ENCODE measurements at places on chromosomes 11 and 22.

GRCh38 chr22:35307892-35308291 lies 8.2 kb downstream of the TOM1 start:
- DNase-seq: no peak

DNA sequence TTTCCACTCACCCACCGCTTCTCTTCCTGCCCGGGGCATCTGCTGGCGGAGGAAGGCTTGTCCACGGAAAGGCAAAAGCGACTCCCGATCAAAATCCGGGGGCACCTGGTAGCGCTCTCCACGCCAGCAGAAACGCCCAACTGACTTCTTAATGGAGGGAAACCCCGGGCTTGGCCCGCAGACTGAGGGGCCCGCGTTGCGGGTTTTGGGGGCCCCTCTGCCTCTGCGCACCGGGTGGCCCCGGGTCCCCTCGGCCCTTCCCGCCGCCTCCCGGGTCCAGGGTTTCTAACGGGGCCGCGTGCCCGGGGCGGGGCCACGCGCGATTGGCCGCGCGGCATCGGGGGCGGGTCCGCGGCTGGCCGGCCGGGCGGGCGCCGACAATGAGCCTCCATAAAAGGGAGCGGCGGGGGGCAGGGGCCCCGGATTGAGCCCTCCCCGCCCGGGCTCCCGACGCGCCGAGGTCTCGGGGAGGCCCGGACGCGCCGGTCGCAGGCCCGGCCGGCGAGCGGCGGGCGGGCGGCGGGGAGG lies at the start of gene SPINDOC:
Gene SPINDOC, plus strand, starts transcription at position 422 of the 528 bp plus-strand sequence. CDS start 231 bp downstream, outside the sequence.
- peak; percentile 98 for DNase-seq

DNA sequence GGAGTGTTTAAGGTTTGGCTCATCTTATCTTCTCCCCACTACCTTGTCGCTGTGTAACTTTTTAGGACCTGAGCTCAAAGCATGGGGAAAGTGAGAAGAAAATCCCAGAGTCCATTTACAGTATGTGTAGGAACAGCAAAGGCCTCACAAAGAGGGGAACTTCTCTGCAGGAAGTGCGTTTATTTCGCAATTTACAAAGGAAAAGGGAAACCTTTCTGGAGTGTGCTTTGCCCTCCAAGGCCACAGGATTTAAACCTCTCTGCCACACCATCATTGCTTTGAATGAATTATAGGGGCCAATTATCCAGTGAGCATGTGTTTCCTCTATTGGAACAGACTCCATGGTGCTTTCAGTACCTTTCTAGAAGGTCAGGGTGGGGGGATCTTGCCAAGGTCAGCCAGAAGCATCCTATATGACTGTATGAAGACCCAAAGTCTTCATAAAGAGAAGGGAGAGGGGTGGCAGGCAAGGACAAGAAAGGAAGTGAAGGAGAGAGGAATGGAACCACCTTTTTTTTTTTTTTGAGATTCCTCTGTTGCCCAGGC lies 68.1 kb upstream of the LMO2 start:
- no peak for DNase-seq

GRCh38 chr22:16970446-16970845 lies 37.6 kb downstream of the GAB4 start:
- DNase-seq: no peak

DNA sequence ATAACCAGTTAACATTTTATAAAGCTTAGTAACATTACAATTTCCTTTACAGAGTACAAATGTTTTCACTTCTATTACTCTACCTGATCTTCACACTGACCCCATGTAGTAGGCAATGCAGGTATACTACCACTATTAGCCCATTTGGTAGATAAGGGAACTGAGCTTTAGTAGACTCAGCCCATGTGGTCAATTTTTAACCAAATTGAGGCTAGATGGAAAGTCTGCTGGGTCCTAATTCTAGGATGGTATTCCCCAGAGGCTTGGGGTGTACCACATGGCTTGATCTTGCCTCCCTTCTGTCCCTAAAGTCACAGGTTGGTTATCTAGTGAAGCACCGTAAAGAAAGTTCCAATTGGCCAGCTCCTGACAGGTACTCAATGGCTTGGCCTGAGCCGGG lies 48.2 kb downstream of the NRXN2 start:
- DNase-seq: no peak

DNA sequence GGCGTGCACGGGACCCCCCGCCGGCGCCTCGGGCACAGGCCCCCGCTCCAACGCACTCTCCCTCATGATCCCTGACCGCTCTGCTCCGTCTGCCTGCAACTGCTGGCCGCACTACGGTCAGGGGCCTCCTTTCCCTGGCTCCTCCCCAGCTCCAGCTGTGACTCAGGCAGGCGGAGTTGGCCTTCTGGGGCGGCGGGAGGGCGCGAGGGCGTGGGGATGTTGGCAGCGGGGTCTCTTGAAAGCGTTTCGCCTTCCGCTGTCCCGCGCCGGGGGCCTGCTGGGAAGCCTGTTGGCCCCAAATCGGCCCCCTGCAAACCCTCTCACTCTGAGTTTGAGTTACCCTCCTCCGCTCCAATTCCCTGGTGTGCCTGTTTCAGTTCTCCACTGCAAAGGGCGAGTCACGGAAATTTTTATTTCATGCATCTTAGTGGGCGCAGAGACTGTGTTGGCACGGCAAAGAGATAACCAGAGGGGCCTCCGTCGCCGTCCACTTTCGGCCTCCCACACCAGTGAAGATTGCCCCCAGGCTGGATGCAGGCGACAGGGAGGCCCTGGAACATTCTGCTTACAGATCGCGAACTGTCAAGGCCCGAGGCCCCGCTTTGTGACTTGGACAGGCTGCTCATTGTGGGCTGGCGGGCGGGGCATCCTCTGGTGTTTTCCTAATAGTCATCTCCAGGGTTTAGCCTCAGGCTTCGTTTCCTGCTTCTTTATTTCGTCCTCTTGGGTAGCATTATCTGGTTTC lies at the start of gene CAVIN3:
Gene CAVIN3, minus strand, starts transcription at position 91 of the 745 bp plus-strand sequence. Its CDS starts 25 bp downstream, at position 66.
- DNase-seq: peak; percentile 78

GRCh38 chr11:67631411-67631810 lies 1.7 kb upstream of the NUDT8 start:
- no peak for DNase-seq

DNA sequence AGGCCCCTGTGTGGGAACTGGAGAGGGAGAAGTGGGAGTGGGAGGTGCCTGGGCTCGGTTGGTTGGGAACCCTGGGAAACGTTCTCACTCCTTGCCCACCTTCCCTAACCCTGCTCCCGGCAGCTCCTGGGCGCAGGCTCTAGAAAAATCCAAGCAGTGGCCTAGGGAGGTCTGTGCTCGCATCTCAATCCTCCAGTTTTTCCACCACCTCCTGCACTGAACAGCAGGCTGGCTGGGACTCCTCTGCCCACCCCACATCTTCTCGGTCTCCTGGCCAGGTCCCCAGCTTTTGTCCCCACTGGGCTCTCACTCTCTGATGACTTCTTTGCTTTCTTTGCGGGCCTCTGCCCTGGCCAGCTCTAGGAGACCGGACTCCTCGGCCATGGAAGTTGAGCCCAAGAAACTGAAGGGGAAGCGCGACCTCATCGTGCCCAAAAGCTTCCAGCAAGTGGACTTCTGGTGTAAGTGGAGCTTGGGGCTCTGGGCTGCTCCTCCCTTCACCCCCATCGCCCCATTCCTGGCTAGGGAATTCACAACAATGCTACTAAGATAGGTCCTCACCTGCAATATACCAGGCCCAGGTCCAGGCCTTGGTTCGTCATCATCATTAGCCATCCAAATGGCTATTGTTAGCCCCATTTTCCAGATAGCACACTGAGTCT lies 35.6 kb downstream of the PRDM11 start:
- no peak for DNase-seq

DNA sequence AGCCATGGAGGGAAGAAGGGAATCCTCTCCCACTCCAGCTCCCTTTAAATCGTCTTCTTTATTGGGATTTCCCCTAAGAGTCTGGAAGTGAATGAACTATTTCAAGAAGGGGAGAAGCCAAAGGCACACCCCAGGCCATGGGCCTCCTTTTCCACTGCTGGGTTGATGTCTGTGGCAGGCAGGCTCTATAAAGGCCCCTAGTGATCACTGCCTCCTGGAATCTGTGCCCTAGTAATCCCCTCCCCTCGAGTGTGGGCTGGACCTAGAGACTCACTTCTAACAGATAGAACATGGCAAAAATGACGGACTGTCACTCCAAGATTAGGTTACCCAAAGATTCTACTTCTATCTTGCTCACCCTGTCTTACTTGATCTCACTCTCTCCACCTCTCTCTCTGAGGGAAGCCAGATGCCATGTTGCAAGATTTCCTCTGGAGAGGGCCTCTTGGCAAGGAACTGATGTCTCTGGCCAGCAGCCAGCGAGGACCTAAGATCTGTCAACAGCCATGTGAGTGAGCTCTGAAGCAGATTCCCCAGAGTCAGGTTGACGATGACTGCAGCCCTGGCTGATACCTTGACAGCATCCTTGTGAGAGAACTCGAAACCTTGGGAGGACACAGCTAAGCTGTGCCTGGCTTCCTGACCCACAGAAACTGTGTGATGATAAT lies 444.8 kb downstream of the SOX6 start:
- no peak for DNase-seq

DNA sequence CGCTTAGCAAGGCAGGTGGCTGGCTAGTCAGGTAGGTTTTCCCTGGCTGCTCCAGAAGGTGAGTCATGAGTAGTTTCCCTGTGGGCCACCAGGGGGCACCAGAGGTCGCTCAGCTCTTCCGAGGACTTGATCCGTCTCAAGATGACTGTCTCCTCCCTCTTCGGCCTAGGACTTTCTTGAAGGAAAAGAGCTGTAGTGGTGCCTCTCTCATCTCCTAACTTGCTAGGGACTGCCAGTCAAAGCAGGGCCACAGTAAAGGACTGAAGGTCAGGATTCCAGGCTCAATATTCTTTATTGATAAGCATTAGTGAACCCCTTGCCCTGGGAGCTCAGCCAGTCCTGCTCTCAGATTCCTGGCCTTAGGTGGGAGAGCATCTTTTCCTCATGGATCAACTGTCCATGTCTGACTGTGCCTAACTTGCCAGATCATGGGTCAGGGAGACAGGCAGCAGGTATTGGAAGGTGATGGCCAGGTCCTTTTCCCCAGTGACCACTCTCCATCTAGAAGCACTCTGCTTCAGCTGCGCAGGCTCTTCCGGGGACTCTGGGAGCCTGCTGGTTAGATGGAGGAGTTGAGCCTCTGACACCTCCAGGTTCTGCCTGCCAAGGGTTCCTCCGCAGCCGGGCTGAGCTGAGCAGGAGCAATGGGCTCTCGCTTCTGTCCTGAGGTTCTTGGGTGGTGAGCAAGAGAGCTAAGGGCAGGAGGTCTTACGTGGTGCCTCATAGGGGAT lies 1.9 kb downstream of the POLD4 start:
- DNase-seq: peak; percentile 76

- no peak for DNase-seq
These were observed 13.7 kb downstream of the CYP2D6 start for GRCh38 chr22:42116848-42117424.

GRCh38 chr11:30131535-30131934 lies 99.3 kb upstream of the FSHB start:
- peak; percentile 7 for DNase-seq

GRCh38 chr22:28958611-28959010 lies 75.2 kb downstream of the ZNRF3 start:
- no peak for DNase-seq

Data from GM13977 (cell line).